ENCODE measurements at places on chromosomes 4 and X.
A peak's percentile ranks its signal among the peaks of the same experiment; 100 is the strongest.

DNA sequence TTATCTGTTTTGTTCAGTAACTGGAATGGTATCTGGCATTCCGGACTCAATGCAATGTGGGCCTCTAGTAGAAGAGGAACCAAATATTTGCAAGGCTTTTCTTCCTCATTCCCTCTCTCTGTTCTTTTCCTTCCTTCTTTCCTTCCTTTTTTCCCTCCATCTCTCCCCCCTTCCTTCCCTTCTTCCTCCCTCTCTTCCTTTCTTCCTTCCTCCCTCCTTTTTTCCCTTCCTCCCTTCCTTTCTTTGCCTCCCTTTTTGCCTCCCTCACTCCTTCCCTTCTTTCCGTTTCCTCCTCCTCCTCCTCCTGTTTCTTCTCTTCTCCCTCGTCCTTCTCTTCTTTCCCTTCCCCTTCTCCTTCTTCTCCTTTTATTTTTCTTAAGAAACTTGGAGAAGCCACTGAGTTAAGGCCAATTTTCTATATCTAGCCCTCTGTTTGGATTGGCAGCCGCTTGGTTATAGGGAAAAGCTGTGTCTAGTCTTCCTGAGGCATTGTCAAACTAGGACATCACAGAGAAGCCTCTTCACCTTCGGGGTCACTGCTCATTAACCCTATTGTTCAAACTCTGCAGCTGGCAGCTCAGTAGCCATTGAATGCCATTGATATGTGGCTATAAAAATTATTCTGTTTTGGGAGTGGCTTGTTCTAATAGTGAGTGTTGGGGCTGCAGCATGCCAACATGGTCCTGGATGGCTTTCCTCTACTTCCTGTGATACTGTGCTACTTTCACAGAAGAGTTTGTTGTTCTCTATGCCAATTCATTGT, 95.9 kb downstream of the CFAP299 start:
- DNase-seq = no peak

GRCh38 chrX:134512566-134512965, 52.6 kb downstream of the HPRT1 start:
- DNase-seq = no peak

GRCh38 chrX:100973411-100973810, 3.9 kb downstream of the ARL13A start:
- DNase-seq = no peak

- no peak for DNase-seq
Measured at GRCh38 chr4:16569790-16570189, 328.7 kb downstream of the LDB2 start.

DNA sequence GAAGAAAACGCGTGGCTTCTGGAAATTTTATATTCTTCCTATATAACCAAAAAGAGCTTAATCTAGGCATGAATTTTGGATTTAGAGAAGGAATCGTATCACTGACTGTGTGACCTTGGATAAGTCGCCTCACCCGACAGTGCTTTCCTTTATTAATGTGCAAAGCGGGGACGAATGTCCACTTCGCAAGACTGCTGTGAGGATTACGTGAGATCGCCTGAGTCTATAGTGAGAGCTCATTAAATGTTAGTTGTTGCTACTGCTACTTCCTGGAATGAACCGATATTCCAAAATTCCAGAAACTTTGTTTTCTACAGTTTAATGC, 448 bp upstream of the TBC1D8B start:
- no peak for DNase-seq

DNA sequence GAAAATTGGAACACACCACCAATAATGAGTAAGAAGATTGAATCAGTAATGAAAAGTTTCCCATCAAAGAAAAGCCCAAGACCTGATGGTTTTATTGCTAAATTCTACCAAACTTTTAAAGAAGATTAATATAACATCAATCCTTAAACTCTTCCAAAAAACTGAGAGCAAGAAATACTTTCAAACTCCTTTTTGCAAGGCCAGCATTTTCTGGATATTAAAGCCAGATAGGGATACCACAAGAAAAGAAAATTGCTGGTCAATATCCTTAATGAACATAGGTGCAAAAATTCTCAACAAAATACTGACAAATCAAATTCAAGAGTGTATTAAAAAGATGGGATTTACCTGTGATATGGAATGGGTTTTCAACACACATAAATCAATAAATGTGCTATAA, 484.6 kb downstream of the ANKRD50 start:
- no peak for DNase-seq

DNA sequence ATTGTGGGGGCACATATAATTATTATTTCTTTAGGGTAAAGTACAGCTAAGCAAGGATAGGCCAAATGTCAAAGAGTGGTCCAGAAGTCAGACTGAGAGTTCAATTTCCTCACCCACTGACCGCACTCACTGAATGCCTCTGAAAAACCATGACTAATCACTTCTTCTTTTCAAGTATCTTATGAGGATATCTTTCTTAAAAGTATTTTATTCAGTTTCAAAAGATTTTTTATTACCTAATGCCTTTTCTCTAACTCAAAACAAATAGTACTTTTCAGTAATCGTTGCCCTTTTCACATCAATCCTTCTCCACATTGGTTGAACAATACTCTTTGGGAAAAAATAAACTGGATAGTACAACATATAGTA, 61.7 kb upstream of the CAMK2D start:
- no peak for DNase-seq

- DNase-seq = peak; percentile 20
Measured at GRCh38 chr4:141046255-141046654, 87.0 kb downstream of the RNF150 start.

DNA sequence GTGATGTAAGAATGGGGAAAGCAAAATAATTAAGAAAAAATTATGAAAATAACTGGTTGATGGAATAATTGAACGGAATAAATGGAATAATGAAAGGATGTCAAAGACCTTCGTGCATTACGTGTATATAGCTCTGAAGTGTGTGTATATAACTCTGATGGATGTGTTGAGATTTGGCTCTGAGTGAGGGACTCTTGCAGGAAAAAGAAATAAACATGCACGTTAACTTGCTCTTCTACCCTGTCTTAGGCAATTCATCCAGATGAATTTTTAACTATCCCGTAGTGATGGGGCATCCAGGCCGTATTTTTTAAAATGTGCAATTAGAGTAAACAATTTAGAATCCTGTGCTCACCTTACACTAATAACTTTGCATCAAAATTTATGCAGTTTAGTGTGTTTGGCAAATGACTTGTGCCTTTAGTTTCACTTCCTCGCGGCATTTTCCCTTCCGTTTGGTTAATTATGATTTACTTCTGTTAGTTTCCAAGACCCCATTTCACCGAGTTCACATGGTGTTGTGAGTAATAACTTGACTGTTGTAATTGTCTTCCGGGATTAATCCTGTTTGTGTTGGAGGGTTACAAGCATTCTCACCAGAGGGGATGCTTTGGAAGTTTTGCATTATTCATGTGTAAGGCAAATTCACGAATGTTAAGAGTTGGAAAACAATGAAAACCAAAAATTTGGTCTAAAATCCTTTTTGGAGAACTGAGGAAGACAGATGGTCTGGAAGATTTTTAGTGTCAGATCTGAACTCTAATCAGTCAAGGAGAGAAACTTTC, 256.5 kb upstream of the FAT1 start:
- DNase-seq = no peak

- DNase-seq = no peak
Measured at GRCh38 chr4:88955580-88956380, 101.2 kb downstream of the FAM13A start.

DNA sequence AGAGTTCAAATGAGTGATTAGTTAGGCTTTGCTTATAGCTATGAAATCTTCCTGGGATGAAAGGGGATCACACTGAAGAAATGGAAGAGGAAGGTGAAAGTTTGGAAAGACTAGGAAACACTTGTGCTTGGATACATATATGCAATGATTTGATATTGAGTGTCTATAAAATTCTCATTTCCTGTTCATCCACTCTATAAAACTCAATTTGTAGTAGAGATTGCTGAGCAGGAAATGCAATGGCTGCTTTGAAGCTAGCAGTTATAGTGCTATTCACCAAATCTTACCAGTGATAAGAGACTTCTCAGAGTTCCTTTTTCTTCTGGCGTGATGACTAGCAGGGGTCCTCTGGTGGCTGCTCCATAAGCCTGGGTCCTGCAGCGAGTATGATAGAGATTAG, 128.1 kb upstream of the HPF1 start:
- DNase-seq = no peak

GRCh38 chrX:44082829-44083228, 109.6 kb upstream of the NDP start:
- no peak for DNase-seq

GRCh38 chr4:78254893-78255292, 197.8 kb downstream of the FRAS1 start:
- no peak for DNase-seq

DNA sequence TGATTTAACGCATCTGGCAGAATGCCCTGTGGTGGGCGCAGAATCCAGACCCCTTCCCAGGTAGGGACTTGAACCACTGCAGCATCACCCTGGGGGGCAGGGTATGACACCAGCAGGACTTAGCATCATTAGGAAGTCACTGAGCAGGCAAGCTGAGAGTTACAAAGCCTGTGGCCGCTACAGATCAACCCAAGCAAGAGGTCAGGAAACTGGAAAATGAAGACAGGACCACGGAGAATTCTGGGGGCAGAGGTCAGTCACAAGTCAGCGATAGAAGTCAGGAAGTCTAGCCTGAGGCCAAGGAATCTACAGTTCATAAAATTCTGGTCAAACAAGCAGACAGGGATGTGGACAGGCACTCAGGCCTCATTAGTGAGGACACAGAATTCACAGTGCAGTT, 108.4 kb downstream of the CHIC2 start:
- DNase-seq = no peak

- DNase-seq = no peak
Measured at GRCh38 chr4:178082906-178083305, 640.7 kb upstream of the AGA start.

GRCh38 chr4:185332575-185333464, 62.9 kb downstream of the LRP2BP start:
- DNase-seq = no peak

DNA sequence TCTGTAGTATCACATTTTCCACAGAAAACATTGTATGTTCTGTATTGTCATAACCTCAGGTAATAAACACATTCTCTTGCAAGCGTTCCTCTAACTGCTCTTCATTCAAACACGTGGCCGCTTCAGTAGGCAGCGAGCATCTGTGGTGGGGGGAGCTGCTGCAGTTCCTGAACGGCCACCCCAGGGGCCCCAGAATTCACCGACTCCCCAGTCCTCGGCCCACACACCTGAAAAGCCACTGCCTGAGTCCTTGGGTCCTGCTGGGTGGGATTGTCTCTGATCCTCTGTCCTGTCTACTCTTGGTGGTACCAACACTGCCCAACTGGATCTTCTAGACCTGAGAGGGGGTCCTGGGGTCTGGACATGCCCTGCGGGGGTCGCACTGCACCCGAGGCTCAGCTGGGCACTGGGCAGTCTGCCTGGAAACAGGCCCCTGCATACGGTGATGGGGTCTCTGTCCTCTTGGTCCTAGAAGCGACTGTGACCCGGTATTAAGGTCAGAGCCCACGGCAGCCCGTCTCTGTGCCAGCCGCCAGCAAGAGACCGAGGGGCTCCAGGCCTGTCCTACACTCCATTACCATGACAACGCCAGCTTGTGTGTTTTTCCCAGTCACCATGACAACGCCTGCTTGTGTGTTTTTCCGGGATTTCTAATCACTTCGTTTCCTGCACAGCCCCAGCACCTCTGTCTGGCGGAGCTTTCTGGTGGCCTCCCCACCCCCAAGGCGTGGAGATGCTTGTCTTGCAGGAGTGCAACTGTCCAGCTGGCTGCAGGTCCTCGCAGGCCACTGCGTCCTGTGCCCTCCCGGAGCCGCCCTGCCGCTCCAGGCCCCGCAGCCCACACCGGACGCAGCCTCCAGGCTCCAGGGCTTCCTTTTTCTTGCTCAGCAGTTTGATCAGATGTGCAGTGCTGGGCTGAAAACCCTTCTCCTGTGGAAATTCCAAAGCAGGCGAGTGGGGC, 16.0 kb downstream of the CTBP1 start:
- peak; percentile 87 for DNase-seq

All from tongue (tissue), 3 donors.